Hematopoietic multipotent progenitor cell treated with erythropoietin and hydrocortisone succinate and interleukin-3 and kit ligand, for 15 days (in vitro differentiated cells): ENCODE measurements at places on chromosomes 13 and 19.
A peak's percentile ranks its signal among the peaks of the same experiment; 100 is the strongest.

DNA sequence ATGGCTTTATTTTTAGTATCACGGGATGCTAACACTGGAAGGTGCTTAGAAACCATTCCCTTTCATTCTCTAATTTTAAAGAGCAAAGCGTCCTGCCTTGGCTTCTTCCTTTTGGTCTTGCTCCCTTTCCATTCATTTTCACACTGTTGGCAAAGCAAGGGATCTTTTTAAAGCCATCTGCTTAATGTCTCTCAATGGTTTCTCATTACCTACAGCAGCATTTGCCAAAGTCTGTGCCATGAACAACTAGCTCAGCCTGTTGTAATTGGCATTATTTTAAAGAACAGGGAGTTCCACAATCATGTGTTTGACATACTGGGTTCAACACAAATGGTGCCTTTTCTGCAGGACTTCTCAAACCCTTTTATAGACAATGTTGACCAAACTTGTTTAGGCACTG lies 444.3 kb downstream of the GPC6 start:
- no peak for DNase-seq

DNA sequence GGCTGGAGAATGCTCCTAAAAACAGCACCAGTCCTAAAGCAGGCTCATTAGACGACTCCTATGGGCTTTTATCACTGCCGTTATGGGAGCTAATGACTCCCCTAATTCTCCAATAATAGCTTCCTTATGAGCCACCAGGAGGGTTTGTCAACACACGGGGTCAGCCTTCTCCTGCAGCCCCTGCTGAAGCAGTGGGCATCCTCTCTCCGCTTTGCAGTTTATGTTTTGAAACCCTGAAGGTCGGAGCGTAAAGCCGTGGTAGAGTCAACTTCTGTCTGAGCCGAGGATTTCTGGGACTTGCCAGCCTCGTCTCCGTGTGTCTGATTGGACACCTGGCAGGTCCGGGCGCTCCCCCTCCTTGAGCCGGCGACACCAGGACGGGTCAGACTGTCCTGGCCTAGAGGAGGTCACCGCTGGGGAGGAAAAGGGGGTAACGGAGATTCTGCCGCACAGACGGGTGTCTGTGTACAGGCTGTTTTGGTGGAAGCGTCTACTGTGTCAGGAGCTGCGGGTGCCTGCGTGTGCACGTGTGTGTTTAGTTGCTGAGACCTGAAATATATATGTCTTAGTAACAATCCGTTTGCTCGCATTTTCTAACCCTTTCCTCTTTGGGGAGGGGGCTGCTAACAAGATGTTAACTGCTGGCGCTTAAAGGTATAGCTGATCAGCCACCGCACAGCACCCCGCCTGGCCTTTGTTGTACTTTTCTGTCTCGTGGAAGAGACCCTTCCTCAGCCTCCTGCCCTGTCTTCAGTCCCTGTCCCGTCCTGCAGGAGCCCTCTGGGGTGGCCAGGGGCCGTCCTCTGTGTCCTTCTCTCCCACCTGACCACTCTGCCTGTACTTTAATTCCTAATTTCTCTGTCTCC lies 1.9 kb downstream of the KDM4B start:
- DNase-seq, result peak; percentile 39

DNA sequence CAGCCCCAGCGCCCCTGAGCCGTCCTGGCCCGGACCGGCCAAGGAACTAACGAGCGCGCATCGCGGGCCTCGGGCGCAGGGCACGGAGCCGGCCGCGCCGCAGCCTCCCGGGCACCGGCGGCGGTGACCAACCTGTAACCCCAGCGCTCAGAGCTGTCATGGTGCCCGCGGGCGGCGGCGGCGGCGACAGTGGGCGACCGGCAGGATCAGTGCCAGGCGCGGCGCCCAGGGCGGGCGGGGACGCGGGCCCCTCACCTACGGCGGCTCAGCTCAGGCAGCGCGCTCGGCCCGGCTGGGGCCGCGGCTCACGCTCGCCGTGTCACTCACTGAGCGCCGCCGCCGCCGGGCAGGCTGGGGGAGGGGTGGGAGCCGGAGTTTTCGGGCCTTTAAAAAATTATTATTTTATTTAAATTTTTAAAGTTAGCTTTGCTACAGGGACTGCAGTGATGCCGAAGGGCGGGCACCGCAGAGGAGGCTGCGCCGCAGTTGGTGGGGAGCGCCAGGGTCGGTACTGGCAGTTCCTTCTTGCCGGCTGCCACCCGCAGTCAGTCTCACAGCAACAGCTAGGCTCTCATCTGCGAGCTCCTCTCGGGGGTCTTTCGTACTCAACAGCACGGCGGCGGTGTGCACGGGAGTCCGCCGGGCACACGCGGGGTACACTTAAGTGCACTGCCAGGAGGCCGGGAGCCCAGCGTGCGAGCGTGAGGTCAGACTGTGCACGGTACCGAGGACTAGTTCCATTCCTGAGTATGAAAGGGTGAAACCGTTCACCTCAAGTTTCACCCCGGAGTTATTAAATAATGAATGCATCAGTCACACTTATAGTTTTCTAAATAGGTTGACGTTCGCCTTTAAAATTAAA lies at the start of gene NALCN:
Gene NALCN, minus strand, starts transcription at position 328 of the 862 bp plus-strand sequence. CDS start 17,382 bp downstream, outside the sequence.
- no peak for DNase-seq

DNA sequence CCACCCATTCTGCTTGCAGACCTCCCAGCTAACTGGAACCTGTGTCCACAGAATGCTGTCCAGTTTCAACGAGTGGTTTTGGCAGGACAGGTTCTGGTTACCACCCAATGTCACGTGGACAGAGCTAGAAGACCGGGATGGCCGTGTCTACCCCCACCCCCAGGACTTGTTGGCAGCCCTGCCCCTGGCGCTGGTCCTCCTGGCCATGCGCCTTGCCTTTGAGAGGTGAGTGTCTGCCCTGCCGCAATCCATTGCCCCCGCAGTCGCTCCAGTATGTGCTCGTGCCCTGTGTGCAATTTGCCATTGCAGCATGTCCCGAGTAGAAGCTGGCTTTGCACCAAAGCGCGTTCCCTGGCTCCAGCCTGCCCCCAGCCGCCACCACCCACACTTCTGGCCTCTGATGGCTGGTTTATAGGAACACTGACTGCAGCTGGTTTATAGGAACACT lies 41.9 kb downstream of the CERS4 start:
- no peak for DNase-seq

DNA sequence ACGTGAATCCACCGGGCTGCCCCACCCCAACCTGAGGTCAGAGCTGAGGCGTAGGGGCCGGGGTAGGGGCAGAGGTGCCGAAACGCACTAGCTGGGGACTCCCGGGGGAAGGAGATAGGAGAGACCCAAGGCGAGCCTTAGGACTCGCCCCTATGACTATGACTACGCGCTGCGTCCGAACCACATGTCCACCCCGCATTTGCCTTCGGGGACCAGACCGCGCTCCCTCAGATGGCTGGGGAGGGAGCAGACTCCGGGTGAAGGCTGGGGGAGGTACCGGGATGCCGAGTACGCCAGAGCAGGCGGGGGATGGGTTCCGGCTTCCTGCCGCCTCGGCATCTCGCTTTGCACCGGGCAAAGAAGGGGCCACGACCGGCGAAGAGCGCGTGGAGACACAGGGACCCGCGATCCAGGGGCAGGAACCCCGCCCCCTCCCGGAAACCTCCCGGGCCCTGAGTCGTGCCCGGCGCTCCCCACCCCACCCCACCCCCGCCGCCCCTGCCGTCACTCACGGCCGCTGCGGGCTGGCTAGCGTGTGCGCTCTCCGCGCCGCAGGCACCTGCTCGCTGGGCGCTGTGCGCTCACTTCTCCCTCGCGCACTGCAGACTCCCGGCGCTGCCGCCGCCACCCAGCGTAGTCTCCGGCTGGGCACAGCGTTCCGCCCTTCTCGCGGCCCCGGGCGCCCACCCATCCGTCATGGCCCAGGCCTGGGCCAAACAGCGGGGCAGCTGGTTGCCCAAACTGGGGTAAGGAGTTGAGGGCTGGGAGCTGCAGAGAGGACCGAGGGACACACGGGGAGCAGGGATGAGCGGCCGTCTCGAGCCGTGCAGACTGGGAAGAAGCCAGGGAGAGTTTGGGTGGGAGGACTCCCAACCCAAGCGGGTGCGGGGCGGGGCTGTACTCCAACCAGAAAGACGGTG lies 622 bp upstream of the VSTM2B start:
- DNase-seq, result no peak

DNA sequence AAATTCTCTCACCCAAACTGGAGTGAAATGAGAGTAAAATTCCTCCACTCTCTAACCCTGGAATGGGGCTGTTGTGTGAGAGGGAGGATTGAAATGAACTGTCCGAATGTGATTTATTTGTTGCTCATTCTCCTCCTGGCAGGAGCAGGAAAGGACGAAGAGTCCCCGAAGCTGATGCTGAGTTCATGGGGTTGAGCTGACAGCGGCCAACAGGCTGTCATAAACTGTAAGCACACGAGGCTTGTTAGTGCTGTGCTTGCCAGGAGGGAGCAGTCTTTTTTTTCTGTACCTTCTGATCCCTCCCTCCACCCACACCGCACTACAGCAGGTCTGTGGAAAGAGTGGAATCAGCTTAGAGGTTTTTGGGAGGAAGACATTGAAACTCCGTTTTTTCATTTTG lies 33.1 kb upstream of the ZNF331 start:
- no peak for DNase-seq

DNA sequence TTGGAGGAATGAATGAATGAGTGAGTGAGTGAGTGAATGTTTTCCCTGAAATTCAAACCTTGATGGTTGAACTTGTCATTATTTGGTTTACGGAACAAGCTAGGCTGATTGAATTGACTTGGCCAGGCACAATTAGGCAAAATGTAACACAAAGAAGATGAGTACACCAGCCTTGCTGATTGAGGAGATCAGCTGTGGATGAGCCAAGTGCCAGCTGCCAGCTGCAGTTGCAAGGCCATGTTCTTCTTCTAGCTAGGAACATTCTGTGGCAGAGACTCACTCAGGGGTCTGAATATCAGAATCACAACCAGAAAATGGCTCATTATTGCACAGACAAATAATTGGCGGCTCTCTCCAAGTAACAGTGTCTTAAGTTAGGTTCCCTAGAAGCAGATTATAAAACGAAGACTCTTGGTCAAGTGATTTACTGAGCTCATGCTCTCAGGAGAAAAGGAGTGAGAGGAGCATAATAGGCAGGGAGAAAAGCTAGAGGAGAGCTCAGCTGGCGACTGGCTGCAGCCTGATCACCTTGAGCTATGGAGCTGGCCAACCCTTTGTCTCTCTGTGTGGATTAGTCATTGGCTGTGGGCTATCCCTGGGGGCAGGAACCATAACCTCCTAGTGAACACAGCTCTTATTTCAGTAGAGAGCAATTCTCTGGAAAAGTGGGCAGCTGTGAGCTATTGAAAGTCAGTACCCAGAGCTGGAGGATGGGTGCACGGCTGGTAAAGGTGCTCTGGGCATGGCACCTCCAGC lies 225.3 kb upstream of the SERP2 start:
- DNase-seq, result no peak

GRCh38 chr19:57263244-57263741 lies 17.0 kb upstream of the ZNF460 start:
- DNase-seq, result peak; percentile 36

DNA sequence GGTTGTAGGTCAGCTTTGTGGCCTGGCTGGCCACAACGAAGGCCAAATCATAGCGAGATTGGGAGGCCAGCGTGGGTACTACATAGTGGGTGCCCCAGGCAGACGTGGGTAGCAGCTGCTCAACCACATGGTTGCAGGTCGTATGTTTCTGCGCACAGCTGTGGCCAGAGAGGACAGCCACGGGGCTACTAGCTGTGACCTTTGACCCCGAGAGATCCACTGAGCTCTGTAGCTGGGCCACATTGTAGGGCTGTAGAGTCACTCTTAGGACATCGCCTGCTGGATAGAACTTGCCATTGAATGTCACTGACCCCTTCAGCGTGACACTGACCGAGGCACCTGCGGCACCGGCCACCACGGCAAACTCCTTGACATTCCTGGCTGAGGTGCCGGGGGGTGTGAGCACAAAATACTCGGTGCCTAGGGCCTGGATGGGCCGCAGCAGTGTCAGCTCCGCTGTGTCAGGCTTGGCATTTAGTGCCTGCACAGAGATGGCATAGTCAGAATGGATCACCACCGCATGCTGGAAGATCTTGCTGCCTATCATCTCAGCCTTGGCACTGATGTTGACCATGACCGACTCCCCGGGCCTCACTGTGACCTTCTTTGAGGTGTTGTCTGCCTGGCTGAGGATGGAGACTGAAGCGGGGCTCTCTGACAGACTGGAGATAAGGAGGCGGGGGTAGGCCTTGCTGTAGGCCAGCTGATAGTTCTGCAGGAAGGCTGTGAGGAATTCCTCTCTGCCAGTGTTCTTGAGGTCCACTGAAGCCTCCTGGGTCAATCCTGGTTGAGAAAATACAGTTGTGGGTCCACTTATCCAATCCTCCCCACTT lies 6.7 kb downstream of the FCGBP start:
- no peak for DNase-seq

DNA sequence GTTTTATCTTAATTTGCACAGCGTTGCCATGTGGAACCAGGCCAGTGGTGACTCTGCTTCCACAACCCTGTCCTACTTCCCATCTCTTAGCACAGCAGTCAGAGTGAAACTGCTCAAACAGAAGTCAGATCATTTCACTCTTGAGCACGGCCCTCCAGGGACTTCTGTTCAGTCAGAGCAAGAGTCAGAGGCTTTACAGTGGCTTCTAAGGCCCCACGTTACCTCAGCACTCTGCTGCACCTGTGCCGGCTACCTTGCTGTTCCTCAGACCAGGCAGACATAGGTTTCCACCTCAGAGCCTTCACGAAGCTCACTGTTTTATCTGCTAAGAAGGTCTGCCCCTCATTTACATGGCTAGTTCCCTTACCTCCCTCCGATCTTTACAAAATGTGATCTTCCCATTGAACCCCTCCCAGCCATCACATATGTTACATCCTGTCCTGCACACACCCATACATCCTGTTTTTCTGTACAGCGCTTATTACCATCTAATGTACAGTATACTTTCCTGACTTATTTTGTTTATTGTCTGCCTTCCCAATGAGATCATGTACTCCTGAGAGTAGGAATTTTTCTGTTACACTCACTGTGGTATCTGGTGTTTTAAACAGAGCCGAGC lies 41.6 kb downstream of the TM9SF2 start:
- DNase-seq, result no peak

DNA sequence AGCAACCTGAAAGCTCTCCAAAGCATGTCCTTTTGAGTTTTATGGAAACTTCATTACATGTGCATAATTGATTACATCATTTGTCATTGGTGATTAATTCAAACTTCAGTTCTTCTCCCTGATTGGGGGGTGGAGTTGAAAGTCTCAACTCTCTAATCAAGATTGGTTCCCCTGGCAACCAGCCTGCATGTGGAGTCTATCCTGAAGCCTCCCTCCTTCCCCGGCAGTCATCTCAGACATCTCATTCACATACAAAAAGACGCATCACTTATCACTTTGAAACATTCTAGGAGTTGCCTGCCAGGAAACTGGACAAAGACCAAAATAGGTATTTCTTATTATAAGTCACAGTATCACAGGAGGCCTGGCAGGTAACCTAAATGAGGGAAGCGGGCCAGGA lies 50.5 kb downstream of the TEX26 start:
- no peak for DNase-seq

- no peak for DNase-seq
Observed at GRCh38 chr19:51101171-51101865, 6.9 kb downstream of the CTU1 start.

GRCh38 chr13:32087955-32088747 lies 56.6 kb downstream of the FRY start:
- no peak for DNase-seq

GRCh38 chr19:55132453-55133129 lies 15.2 kb upstream of the PPP1R12C start:
- DNase-seq, result no peak

GRCh38 chr19:34193876-34194275 lies 21.6 kb downstream of the LSM14A start:
- DNase-seq, result no peak
